ENCODE measurements at places on chromosomes 3 and 15.

- no peak for DNase-seq
These were observed 39.6 kb downstream of the CLDN11 start for GRCh38 chr3:170458285-170458684.

GRCh38 chr15:78035321-78035751 lies 42.2 kb downstream of the TBC1D2B start:
- DNase-seq, result no peak

- peak; percentile 76 for DNase-seq
These were observed 424.8 kb downstream of the LPP start for GRCh38 chr3:188578576-188579363.

GRCh38 chr3:115698851-115699591 lies 75.7 kb downstream of the GAP43 start:
- no peak for DNase-seq

DNA sequence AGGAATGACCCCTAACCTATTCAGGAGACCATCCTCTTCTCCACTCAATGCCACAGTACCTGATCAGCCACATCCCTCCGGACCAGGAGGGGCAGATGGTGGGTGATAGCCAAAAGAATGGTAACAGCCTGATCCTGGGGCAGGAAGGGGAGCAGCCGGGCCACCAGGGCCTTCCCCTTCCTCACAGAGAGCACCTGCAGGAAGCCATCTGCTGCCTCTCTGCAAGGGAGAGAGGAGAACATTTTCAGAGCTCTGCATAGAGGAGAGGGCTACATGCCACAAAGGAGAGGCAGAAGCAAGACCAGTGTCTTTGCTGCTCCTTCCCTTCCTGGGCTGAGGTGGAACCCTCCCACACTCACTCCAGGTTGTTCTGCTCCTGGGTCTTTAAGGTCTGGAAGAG lies 5.5 kb upstream of the SPG11 start:
- no peak for DNase-seq

GRCh38 chr15:90300541-90300940 lies 35.1 kb downstream of the NGRN start:
- DNase-seq, result no peak

DNA sequence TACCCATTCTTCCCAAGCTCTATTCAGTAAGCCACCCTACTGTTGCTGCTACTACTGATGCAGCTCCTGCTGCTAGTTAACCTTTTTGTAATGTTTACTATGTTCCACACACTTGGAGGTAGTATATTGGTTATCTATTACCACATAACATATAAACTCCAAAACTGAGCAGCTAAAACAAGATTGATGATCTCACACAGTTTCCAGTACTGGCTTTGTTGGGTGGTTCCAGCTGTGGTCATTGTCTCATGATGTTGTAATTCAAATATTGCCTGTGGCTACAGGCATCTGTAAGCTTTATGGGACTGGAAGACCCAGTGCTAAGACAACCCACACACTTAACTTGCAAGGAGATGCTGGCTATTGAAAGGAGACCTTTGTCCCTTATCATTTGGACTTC lies 556.2 kb upstream of the SUCLG2 start:
- DNase-seq, result no peak

DNA sequence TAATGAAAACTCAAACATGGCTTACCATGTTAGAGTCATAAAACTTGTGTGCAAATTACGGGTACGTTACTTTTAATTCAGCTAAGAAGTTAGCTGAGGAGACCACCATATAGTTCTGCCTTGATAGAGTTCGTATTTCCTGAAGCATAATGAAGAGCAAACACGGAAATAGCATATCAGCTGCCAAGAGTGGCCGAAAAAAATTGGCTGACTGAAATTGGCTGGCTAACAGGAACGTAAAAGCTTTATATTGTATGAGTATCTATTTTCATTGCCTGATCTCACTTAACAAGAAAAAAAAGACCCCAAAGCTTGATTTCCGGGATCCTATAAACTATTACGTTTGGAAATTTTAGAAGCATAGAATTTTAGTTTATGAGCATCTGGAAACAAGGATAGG lies 1222.9 kb downstream of the ZPLD1 start:
- DNase-seq, result no peak

GRCh38 chr3:9653565-9654248 lies 4.4 kb downstream of the MTMR14 start:
- no peak for DNase-seq

- no peak for DNase-seq
These were observed 68.8 kb upstream of the ABHD2 start for GRCh38 chr15:89019436-89019835.

- DNase-seq, result no peak
These were observed 301.4 kb upstream of the DNAJC19 start for GRCh38 chr3:181290941-181291340.

GRCh38 chr3:177424521-177424920 lies 227.2 kb upstream of the TBL1XR1 start:
- no peak for DNase-seq

DNA sequence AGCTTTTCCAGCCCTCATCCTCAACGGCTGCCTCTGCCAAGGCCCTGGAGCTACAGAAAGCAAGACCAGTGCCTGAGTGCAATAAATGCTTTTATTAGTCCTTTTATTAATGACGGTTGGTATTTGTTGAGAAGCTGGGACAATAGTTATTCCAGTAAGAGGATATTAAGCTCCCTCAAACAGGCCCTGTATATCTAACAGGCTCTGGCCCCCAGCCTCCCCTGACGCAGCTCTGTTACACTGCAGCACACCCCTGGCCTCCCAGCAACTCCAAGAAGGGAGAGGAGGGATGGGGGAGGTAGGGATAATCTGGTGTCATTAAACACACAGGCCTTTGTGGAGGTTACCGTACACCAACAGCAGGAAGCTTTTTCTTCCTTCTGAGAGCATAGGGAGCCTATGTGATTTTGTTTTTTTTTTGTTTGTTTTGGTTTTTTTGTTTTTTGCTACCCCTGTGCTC lies 30.8 kb upstream of the MAGEF1 start:
- no peak for DNase-seq

DNA sequence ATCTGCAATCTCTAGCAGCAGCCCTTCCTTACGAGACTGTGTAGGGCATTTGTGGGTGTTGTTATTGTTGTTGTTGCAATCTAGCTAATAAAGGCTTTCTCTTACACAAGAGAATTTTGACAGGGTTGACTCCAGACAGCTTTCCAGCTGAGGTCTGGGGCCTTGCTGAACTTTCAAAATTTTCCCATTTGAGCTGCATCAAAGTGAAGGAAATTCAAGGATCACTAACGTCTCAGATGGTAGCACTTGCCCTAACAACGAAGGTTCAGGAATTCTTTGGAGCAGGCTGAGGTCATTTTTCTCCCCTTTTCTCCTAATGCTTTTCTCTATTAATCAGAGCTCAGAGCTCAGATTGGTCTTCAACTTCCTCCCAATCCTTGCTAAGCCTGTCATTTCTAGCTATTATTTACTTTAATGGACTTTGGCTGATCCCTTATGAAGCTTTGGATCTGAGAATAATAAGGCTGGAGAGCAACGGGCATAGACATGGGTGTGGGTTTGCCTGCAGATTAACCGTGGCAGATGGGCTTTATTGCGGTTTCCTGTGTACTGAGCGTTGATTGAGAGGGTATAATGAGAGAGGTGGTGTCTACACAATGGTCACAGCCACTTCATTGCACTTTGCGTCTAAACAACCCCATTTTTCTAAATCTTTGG lies 614.0 kb upstream of the AGTR1 start:
- no peak for DNase-seq

DNA sequence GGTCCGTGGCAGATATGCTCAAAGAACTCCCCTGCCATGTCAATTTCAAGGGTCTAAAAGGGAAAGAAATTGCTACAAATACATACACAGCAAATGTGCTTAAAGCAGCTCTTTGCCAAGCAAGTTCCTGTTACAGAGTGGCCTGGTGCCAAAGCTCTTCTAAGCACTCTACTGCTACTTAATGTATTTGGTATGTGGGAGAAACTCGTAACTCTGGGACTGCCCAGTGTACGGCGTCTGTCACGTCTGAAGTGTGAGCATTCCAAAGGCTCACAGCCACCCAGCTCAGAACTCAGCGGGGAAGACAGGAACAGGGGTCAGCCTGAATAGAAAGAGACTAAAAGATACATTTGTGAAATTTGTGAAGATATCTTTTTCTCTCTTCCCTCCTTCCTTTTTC lies 54.6 kb downstream of the RBMS3 start:
- DNase-seq, result peak; percentile 66

- no peak for DNase-seq
These were observed 124.4 kb upstream of the UBE2E2 start for GRCh38 chr3:23078735-23079134.

DNA sequence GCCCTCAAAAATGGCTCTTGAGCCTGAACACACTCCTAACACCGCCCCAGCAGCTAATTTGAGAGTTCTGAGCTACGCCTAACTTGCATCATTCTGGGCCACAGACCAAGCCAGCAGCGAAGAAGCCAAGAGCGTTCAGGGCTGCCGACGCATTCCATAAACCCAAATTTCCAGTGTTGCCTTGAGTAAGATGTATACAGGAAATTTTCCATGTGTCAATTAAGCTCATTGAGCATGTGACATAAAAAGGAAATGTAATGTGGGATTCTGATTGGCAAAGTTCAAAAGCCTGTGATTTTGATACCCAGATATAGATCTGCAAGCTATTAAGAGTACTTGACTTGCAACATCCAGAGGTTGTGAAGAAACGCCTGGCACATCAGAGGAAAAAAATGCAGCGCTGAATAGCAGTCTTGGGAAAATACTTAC lies 148.6 kb upstream of the NR2F2 start:
- DNase-seq, result peak; percentile 82
